ENCODE measurements at places on chromosomes 11 and 22.

- no peak for DNase-seq
Measured at GRCh38 chr11:126613272-126613671, 257.8 kb downstream of the ST3GAL4 start.

DNA sequence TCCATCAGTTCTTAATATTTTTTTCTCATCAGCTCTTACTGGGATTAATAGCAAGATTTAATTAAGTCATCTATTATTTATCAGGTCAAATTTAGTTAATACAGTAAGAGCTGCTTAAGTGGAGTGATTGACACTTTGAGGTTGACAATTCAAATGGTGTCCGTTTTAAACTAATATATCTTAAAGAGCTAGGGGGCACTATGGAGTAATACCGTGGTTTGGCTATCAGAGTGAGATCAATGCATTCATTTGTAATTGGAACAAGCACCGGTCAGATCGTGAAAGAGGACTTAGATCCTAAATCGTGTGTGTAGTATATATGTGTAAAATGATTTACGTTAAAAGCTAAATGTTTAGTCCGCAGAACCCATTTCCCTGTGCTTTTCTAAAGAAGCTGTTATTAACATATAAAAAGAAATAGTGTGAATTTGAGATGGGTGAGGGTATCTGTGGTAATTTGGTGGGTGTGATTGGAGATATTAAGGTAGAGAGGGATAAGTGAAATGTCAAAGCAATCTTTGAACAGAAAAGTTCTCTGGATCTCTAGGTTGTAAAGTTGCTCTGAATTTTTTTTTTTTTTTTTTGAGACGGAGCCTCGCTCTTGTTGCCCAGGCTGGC lies 2.3 kb downstream of the SIK2 start:
- peak; percentile 79 for DNase-seq

DNA sequence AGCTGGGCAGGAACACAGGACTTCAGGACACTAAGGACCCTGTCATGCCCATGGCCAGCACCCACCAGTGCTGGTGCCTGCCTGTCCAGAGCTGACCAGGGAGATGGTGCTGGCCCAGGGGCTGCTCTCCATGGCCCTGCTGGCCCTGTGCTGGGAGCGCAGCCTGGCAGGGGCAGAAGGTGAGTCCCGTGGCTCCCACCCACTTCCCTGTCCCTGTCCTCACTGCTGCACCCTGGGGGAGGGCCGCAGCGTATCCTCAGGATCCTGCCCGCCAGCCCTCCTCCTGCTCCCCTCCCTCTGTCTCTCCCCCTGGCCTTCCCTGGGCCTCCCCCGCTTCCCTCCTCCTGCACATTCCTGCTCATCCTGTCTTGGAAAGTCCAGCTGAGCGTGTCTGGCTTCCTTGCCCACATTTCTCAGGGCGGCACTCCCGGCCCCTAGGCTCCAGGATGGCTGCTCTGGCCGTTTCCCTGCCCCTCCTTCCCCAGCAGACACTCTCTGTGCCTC lies 8.7 kb downstream of the CSF2RB start:
- DNase-seq = no peak

DNA sequence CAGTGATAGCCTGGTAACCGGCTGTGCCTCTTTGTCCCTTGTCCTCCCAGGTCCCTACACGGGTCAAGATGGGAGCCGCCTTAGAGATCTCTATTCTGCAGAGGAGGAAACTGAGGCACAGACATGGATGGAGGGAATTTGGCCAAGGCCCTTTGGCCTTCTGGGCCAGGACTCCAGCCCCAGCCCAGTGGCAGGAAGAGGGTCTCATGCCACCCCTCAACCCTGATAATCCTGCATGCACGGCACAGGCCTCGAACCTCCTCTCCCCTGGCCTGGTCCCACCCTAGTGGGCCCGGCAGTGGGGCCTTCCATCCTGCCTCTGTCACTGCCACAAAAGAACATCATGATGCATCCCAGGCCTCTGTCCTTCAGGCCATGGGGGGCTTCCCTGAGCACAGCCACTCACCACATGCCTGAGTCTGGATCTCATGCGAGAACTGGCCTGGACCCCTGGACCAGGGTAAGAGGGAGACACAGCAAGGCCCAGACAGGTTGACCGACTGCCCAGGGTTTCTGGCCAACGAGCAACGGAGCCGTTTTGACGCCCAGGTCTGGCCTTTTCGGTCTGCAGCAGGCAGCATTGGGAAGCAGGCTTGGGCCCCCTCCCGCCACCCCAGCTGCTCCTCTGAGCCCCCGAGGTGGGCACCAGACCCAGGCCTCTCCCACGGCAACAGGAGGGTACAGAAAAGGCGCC lies 6.5 kb downstream of the LINC01488 start:
- DNase-seq = no peak

DNA sequence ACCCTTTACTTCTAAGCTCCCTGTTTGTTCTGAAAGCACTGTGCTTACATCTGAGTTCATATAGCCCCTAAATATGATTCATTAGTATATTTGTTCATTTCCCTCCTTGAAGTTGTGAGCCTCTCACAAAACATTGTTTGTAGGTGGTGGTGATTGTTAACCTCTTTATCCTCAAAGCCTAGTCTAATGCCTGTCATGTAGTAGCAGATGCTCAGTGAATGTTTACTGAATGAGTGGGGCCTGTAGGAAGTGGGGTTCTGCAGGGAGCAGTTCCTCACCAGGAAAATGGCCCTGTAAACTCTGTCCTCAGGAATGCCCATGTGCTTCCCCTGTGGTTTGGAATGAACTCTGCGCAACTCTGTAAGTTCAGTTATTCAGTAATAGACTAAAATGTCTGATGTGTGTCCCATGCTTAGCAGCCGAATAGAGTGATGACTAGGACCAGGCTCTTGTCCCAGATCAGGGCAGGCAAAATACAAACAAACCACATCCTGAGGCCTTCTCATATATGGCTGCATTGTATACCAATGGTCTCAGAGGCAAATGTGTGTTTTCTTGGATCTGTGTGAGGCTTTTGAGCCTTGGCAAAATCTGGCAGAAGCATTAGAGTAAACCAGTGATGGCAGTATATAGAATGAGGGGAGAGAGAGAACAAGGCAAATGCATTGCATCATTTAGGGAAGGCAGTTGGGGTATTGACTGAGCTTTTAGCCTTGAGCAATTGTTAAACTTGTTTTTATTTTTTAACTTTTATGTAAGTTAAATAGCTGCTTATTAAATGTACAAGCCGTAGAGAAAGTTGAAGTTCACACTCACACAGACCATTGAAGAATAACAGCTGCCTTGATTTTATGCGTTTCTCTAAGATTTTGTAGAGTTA lies 91.4 kb upstream of the BIRC3 start:
- no peak for DNase-seq

DNA sequence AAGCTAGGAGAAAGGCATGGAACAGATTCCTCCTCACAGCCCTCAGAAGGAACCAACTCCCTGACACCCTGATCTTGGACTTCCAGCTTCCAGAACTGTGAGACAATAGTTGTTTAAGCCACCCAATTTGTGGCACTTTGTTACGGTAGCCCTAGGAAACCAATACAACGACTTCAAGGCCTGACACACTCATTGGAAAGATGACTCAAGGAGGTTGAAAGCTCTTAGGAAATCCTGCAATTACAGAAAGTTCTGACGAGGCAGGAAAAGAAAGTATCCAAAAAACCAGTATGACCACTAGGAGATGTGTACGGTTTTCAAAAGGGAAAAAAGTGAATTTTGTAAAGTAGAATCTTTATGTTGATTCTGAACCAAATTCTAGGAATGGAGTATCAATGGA lies 161.4 kb downstream of the SWAP70 start:
- no peak for DNase-seq

Data from hematopoietic multipotent progenitor cell treated with erythropoietin and hydrocortisone succinate and interleukin-3 and kit ligand, for 4 days (in vitro differentiated cells).